ENCODE measurements at places on chromosomes 6 and 20.

- no peak for DNase-seq
These were observed 914 bp upstream of the RANBP9 start for GRCh38 chr6:13712599-13712898.

- no peak for DNase-seq
These were observed 5.7 kb downstream of the TMEM151B start for GRCh38 chr6:44275749-44276648.

GRCh38 chr20:61478094-61478493, 226.0 kb downstream of the CDH4 start:
- no peak for DNase-seq

DNA sequence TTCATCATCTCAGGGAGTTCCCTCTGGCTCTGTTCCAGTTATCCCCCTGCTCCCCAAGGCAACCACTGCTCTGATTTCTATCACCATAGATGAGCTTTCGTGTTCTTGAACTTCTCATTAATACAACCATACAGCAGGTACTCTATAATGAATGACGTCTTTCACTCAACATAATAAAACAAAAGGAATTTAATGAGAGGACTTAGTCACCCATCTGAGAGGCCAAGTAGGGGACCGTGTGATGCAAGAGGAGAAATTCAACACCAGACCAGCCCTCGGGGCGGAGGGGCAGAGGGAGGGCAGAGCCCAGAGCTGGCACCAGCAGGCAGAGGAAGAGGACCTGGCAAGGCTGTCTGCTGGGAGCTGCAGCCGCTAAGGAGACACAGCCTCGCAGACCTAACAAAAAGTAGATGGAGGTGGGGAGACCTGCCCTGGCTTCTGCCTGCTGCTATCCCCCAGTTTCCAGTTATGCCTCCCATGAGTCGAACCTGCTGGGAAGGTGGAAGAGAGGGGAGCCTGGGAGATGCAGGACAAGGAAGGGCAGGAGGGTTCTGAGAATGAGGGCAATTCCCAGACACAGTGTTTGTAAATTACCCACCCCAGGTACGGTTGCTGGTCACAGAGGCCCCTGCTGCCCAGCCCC, 13.8 kb downstream of the CCN5 start:
- DNase-seq = peak; percentile 18

GRCh38 chr20:53839423-53840176, 230.8 kb downstream of the BCAS1 start:
- DNase-seq = no peak

All from NCI-H1694 treated with DMSO at 0.1 percent for 48 hours (cell line).